ENCODE measurements at places on chromosomes 7 and 10.

DNA sequence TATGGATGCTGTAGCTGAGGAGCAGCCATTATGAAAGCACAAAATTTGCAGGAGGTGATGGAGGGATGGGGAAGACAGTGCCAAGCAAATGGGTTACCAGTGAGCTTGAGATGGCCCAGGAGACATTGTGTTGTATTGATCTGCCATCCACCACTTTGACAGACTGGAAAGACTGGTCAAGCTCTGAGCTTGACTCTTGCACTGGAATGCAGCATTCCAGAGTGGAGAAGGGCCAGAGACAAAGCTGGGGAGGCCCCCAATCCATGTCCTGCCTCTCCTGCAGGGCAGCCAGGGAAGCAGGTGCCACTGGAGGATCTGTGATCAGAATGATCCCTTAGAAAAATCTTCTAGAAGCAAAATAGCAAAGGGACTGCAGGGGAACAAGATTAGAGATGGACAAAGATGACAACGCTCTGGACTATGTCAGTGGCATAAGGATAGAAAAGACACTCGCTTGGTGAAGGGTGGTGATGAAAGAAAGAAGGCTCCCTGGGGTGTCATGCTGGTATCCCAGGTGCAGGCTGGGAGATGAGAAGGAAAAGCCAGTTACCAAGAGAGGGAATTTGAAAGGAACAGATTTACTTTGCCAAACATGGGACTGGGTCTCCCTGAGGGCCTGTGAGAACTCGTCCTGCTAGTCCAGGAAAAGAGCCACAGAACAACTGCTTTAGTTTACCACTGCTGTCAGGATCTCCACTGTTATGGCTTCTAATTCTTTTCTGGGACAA lies 5.0 kb downstream of the GSDME start:
- DNase-seq: no peak

GRCh38 chr7:148204639-148205304 lies 385.8 kb upstream of the C7orf33 start:
- no peak for DNase-seq

GRCh38 chr7:158407581-158408317 lies 179.9 kb downstream of the PTPRN2 start:
- no peak for DNase-seq

GRCh38 chr10:7968510-7969112 lies 85.9 kb upstream of the GATA3 start:
- no peak for DNase-seq

DNA sequence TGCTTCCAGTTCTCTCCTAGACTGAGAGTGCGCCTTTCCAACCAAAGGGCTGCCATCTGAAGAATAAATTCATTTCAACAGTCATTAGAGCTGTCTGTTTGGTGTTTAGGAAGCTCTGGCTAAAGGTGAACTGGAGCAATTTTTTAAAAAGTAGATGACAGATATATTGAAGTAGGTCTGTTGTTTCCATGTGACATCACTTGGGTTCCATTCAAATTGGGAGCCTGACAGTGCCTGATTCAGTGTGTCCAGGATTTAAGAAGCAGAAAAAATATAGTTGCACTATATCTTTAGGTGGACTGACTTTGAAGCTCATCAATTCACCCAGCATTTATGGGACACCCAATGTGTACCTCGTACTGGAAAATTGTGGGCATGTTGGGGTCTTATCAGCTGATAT lies 367.7 kb downstream of the BBS9 start:
- DNase-seq: no peak

- DNase-seq: no peak
Observed at GRCh38 chr7:30936650-30937245, 25.1 kb downstream of the AQP1 start.

All from left renal pelvis (tissue), 4 donors.